Mesenteric fat pad (tissue), 1 donor: ENCODE measurements at places on chromosomes 1 and 21. TPM values are rescaled to one million over a fixed set of nuclear protein-coding genes. Genes with fewer than 3 reads are reported as not detected.

DNA sequence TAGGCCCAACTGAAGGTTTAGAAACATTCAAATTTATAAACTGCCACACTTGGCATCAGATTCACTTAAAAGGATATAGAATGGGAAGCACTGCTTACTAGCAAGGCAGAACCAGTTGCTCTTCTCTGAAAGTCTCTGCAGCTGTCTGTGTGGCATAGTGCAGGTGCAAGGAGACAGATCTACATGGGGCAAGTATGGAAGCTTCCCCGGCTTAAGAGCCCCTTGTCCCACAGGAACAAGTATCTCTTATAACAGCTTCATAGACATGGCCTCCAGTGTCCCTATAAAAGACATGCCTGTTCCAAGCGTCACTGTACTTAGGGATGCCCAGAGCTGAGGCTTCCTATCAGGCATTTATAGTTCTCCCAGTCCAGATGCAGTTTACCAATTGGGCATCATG is 26.5 kb downstream of the ZBTB8B start:
- no peak for DNase-seq

GRCh38 chr1:159968901-159969300 is 14.9 kb upstream of the SLAMF9 start:
- DNase-seq: no peak

DNA sequence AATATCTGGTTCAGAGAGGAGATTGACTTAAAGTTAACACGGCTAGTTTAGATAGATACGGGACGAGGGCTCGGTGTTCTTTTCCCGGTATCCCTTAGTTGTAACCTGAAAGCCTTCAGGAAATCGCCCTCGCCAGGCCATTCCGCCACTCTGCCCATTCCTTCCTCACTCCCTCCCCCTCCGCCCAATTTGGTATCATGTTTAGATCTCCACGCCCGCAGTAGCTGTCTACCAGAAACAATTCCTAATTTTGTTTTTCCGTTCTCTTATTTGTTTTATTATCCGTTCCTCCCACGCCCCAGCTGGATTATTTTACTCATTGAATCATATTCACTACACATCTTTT is 685 bp upstream of the VAMP4 start:
- DNase-seq: no peak

DNA sequence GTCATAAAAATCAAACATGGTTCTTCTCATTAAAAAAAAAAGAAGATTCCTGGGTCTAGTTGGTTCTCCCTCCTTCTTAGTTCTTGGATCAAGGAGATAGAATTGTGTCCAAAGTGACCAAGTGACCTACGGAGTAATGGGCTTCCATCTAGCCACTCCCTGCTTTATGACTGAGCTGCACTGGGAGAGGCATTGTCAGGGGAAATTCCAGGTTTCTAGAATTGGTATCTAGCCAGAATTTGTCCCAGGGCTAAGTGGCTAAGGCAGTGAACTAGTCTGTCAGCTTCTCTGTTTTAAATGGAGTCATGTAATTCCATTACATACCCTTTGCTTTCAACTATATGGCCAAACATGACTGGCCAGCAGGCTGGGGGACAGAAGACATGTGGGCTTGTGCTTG is 40.1 kb upstream of the ERG start:
- DNase-seq: no peak

GRCh38 chr1:45589861-45590260 is 6.0 kb downstream of the NASP start:
- DNase-seq: no peak

- no peak for DNase-seq
Observed at GRCh38 chr1:111222308-111223125, 5.0 kb upstream of the CHI3L2 start.

- no peak for DNase-seq
Observed at GRCh38 chr1:88035578-88035977, 648.5 kb upstream of the PKN2 start.

DNA sequence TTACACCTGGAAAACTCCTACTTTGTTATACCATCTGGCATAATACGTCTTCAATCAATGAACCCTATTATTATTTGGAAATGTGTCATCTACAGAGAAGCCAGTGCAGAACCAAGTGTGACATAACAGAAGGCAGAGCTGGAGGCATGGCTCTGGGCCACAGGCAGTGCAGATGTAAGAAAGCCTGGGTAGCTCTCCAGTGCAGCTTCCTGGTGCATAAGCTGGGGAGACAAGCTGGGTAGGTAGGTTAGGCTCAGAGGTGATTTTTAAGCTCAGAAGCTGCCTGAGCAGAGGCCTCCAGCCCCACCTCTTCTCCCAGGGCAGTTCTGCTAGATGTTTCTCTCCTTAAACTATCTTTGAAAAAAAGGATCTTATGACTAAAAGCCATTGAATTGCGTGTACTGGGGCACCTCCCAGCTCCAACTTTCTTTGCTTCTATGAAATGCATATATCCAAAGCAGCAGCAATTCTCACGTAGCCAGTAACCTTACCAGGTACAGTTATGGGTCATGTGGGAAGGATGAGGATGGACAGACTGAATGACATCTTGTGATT is 30.7 kb downstream of the AKNAD1 start:
- DNase-seq: no peak

- DNase-seq: no peak
Observed at GRCh38 chr1:91345395-91346005, 59.1 kb downstream of the HFM1 start.

- DNase-seq: no peak
Observed at GRCh38 chr1:76601465-76601864, 265.8 kb upstream of the ST6GALNAC5 start.

DNA sequence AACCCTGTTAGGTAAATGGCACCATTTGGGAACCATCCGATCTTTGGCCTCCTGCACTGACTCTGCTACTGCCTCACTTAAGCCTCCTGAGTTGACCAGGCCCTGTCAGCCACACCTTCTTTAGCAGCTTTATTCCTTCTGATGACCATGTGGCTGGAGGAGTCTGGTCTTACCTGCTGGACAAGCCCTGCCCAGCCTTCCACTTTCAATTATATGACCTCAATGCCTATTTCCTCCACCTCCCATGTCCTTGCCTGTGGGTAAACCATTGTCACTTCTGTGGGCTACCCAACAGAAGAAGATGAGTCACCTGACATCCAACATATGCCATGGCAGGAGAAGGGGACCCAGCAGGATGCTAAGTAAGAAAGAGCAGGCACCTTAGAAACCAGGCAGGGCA is 393.8 kb downstream of the NTNG1 start:
- no peak for DNase-seq

- no peak for DNase-seq
Observed at GRCh38 chr1:96361961-96362360, 359.6 kb upstream of the PTBP2 start.

DNA sequence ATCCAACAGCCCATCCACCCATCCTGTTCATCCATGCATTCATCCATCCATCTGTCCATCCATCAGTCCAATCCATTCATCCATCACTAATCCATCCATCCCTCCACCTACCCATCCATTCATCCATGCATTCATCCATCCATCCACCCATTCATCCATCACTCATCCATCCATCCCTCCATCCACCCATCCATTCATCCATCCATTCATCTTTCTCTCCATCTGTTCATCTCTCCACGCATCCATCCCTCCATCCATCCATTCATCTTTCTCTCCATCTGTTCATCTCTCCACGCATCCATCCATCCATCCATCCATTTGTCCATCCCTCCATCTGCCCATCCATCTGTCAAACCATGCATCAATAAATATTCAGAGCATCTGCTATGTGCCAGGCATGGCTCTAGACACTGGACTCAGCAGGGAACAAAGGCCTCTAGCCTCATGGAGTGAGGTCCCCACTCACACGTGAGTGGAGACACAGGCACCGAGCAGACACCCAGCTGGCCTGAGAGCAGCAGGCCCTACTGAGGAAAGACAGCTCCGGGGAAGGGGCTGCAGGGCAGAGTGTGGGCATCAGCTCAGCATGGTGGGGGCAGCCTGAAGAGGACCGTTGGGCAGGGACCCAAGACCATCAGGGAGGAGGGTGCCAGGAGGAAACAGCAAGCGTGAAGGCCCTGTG is 9.6 kb downstream of the KRTAP10-1 start:
- no peak for DNase-seq

DNA sequence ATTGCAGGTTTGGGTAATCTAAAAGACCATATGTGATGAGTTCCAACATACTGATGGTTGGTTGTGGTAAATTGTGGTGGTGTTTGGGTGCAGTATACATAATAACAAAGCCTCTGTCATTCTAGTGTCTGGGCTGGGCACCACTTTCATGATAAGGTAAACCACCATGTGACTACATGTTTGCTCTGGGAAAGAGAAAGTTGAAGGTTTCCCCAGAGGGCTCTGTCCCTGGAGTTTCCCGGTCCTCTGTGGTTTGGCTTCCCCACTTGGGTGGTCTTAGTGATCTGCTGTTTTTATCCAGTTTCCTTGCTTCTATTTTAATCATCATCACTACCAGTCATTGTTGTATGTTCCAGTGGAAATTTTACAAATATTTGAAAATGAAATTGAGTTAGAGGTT is 55.9 kb upstream of the TSPAN2 start:
- no peak for DNase-seq

DNA sequence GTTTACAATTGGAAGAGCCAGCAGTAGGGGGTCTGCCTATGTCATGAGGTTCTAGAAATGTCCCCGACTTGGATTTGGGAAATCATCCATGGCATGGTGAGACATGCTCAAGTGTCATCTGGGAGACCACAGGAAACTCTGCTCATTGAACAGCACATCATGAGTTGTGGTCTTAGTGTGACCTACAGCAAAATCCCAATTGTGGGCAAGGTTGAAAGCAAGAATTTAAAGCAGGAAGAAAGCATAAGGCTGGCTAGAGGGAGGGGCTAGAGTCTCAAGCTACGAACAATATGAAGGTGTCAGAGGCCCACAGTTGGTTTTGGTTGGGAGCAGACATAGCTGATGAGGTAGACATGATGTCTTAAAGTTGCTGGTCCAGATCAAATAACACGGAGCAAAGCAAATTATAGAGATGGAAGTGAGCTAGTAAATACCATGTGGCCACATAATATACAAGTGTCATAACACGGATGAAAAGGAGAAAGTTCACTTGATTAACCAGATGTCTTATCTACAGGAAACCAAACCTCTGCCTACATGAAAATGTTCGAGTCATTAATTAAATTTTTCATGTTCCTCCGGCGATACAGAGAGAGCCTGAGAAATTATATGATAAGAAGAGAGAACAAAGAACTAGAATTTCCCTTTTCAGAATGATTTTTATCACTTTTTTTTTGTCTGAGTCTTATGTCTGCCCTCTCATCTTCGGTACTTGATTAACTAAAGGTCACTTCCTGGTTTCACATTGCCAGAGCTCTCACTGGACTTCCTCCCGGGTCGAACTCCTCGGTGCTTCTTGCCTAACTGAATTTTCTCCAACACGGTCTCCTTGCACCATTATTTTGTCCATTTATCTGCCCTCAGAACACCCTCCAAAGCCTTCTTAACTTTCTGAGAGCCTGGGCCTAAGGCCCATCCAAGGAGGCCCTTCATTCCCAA is 67.5 kb upstream of the DUSP10 start:
- DNase-seq: no peak

Gene S100A3
- total RNA-seq: 2.2 TPM

Gene MANEAL
- total RNA-seq: 1.5 TPM

Gene OR2T11
- not detected for total RNA-seq

Gene ARHGEF10L
- total RNA-seq: 37.0 TPM

Gene RHD
- total RNA-seq: not detected
